ENCODE measurements at places on chromosomes 3 and 15. TPM values are rescaled to one million over a fixed set of nuclear protein-coding genes. Genes with fewer than 3 reads are reported as not detected.

The ELP6 gene
- 17.4 TPM for total RNA-seq

The MKRN2OS gene
- 1.8 TPM for total RNA-seq

The TM6SF1 gene
- total RNA-seq: not detected

The TMCO5A gene
- not detected for total RNA-seq

The BOC gene
- 0.52 TPM for total RNA-seq

The PCSK6 gene
- total RNA-seq: 11.0 TPM

The ST3GAL6 gene
- total RNA-seq: 1.4 TPM

The CCDC80 gene
- 92.2 TPM for total RNA-seq

The ZDHHC23 gene
- 14.6 TPM for total RNA-seq

The STXBP5L gene
- total RNA-seq: not detected

The RPL32 gene
- 705 TPM for total RNA-seq

The GPR171 gene
- total RNA-seq: not detected

The SUSD5 gene
- total RNA-seq: 1.0 TPM

The MYH15 gene
- total RNA-seq: not detected

The CLDN11 gene
- 27.5 TPM for total RNA-seq

The TRH gene
- total RNA-seq: not detected

The GOLGA8R gene
- 1.6 TPM for total RNA-seq

The SEMA3B gene
- 27.0 TPM for total RNA-seq

The GRAMD2A gene
- 1.8 TPM for total RNA-seq

The CHRFAM7A gene
- total RNA-seq: 4.7 TPM

The CNOT10 gene
- 21.7 TPM for total RNA-seq

The PLSCR2 gene
- 1.4 TPM for total RNA-seq

The KNL1 gene
- 0.80 TPM for total RNA-seq

The CPB1 gene
- not detected for total RNA-seq

The DNAJC13 gene
- total RNA-seq: 48.4 TPM

The DTX3L gene
- 39.1 TPM for total RNA-seq

The CD200 gene
- 2.3 TPM for total RNA-seq

The KLF15 gene
- under 0.01 TPM for total RNA-seq

The TTC21A gene
- total RNA-seq: 4.7 TPM

The LRTM1 gene
- not detected for total RNA-seq

The LTF gene
- 299 TPM for total RNA-seq

The SLC22A13 gene
- total RNA-seq: not detected

The GASK1A gene
- 0.87 TPM for total RNA-seq

The PDCD10 gene
- 133 TPM for total RNA-seq

The FBXO40 gene
- not detected for total RNA-seq
